ENCODE measurements at places on chromosomes 5 and 9.

DNA sequence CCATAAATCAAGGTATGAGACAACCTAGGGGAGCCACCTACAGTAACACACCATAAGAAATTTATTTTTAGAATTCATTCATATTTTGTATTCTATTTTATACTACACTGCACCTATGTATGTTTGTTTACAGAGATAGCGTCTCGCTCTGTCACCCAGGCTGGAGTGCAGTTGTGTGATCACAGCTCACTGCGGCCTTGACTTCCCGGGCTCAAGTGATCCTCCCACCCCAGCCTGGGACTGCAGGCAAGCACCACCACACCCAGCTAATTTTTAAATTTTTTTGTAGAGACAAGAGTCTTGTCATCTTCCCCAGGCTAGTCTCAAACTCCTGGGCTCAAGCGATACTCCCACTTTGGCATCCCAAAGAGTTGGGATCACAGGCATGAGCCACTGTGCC, 25.4 kb downstream of the MAPKAP1 start:
- no peak for DNase-seq

- no peak for DNase-seq
Observed at GRCh38 chr5:175728316-175728715, 70.4 kb downstream of the HRH2 start.

DNA sequence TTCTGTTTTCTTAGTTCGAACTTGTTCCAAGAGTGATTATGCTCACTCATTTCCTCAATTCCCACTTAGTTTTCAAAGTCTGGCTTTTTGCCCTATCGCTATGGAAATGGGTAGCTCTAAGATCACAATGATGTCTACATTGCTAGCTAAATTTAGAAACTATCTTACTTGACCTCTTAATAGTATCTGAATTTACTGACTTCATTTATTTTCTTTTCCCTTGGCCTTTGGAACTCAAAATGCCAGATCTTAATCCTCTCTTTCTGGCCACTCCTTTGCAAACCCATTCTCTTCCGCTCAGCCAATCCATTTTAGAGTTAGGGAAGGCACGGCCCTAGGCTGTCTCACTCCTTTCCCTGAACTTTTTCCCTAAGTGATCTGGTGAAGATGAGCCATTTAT, 137.0 kb downstream of the FER start:
- DNase-seq, result no peak

GRCh38 chr5:87298692-87299362, 31.1 kb downstream of the RASA1 start:
- DNase-seq, result no peak

DNA sequence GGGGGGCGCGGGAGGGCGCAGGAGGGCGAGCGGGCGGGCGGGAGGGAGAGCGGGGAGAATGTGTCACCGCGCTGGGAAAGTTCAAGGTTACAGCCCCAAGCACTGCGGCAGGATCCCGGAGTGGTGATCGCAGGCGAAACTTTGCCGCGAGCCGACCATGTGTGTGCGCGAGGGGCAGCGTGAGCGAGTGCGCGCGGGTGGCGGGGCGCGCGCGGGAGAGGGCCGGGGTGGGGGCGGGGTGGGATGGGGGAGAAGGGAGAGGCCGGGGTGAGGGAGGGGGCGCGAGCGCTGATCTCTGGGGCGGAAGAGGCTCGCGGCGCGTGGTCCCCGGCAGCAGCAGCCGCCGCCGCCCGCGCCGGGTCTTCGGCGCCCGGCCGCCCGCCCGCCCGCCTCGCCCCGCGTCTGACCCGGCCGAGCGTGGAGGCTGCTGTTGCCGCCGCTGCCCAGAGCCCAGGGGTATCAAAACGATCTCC, at the start of gene NFIB:
Gene NFIB, minus strand, starts transcription at position 191 of the 473 bp plus-strand sequence. CDS start 630 bp downstream, outside the sequence.
- no peak for DNase-seq

DNA sequence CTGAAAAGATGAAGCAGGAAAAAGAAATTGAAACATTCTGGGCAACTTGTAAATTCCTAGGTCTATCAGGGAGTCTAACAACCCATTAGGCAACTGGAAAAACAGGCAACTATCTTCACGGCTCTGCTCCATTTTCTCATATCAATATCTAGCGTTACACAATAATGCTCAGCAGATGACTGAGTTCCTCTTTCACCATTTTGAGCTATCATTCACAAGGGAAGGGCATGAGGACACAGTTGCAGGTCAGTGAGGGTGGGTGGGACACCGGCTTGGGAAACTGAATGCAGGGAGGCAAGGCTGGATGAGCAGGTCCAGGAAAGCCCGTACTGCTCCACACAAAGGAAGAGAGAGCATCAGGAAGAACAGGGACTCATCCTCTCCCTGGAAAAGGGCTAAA, 67.0 kb downstream of the FRMD3 start:
- DNase-seq, result no peak

- DNase-seq, result no peak
Observed at GRCh38 chr5:45684118-45684517, 12.1 kb downstream of the HCN1 start.

GRCh38 chr9:80892703-80893102, 796.6 kb downstream of the TLE1 start:
- no peak for DNase-seq

DNA sequence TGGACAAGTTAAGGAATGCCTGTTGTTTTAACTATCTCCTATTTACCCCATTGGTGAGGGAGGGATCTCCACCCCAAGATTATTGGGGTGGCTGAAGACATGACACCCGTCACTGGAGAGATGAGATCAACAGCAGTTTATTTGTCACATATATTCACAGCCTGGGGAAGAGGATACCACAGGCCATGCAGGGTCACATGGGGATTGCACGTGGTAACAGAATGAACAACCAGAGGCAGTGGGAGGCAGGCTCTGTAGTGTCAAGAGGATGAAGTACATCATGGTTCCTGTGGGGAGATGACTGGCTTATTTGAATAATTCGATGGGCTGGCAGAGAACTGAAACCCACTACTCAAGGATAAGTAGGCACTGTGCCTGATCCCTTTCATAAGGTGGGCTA, 18.6 kb upstream of the SHISAL2B start:
- no peak for DNase-seq

GRCh38 chr5:32058101-32058500, 116.0 kb downstream of the GOLPH3 start:
- no peak for DNase-seq

- DNase-seq, result no peak
Observed at GRCh38 chr5:127243011-127243410, 47.6 kb upstream of the MEGF10 start.
